ENCODE measurements at places on chromosomes 5 and 9.
A peak's percentile ranks its signal among the peaks of the same experiment; 100 is the strongest.

- DNase-seq: no peak
These were observed 71.8 kb upstream of the TAF11L2 start for GRCh38 chr5:17426104-17426749.

DNA sequence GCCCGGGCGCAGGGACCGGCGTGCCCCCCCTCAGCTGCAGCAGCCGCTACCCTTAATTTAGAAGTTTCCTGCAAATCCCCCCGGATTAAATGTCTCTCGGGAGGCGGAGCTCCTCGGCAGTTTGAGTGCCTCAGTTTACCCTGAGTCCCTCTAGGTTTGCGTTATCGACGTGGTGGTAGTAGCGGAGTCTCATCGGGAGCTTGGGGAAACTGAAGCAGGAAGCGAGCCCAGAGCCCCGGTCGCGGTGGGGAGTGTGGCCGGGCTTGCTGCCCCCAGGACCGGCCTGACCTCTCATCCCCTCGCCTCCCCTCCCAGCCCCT is 529 bp upstream of the TPM2 start:
- DNase-seq: no peak

DNA sequence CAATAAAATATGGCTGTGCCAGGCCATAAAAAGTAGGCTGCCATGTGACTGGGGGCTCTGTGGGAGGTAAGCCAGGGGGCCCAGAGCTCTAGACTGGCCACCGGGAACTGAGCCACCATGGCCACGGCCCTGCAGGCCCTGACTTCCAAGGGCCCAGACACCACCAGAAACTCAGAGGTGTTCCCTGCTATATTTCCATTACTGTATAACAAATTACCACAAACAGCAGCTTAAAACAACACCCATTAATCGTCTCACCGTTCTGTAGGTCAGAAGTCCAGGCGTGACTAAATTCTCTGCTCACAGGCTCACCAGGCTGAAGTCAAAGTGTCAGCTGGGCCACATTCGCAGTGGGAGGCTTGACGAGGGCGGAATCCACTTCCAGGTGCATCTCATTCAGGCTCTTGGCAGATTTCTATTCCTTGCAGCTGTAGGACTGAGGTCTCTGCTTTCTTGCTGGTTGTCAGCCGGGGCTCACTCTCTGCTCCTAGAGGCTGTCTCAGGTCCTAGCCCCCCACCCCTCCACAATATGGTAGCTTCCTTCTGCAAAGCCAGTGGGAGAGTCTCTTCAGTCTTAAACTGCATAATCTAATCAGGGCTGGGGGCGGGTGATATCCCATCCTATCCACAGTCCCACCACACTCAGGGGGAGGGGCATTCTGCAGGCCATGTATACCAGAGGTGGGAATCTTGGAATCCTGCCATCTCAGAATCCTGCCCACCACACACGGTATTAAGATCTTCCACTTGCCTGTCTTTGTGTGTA is 125.4 kb downstream of the C5orf15 start:
- DNase-seq: no peak

DNA sequence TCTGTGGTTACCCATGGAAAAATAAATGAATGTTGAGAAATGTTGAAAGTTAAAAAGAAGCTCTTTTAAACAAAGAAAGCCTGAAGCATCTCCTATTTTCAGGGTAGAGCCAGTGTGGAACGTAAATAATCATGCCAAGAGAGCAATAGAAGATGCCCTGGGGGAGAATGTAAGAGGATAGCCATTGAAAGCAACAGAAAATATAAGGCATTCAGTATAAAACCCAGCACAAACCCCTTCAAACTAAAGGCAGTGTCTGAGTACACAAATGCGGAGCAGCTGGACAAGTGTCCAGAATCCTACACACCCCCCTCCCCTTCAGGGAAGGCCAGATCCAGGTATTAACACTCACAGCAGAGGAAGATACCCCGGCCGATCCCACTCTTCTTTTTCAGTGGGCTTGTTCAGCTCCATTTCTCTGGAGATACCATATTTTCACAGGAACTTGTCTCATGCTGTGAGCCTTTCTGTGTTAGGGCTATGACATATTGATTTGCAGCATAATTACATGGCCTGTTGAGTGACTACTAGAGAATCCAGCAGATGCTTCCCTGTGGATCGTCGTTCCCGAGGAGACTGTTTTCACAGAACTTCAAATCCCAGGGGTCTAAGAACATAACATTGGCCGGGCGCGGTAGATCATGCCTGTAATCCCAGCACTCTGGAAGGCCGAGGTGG is 101.2 kb downstream of the PLK2 start:
- no peak for DNase-seq

GRCh38 chr9:21255538-21256212 is 15.9 kb upstream of the IFNA14 start:
- no peak for DNase-seq

DNA sequence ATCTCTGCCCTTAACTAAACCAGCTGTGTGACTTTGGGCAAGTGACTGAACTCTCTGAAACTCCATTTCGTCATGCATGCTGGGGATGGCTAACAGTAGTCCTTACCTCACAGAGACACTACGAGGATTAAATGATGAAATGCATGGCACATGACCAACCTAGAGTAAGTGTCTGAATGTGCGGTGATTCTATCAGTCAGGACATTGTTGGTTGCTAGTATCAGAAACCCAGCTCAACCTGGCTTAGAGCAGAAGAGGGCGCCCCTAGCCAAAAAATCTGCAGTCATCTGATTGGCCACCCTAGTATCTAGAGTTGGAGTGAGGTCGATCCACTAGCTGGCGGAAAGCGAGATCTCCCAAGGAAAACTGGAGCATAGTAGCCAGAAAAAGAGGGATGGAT is 25.2 kb downstream of the NEURL1B start:
- DNase-seq: no peak

DNA sequence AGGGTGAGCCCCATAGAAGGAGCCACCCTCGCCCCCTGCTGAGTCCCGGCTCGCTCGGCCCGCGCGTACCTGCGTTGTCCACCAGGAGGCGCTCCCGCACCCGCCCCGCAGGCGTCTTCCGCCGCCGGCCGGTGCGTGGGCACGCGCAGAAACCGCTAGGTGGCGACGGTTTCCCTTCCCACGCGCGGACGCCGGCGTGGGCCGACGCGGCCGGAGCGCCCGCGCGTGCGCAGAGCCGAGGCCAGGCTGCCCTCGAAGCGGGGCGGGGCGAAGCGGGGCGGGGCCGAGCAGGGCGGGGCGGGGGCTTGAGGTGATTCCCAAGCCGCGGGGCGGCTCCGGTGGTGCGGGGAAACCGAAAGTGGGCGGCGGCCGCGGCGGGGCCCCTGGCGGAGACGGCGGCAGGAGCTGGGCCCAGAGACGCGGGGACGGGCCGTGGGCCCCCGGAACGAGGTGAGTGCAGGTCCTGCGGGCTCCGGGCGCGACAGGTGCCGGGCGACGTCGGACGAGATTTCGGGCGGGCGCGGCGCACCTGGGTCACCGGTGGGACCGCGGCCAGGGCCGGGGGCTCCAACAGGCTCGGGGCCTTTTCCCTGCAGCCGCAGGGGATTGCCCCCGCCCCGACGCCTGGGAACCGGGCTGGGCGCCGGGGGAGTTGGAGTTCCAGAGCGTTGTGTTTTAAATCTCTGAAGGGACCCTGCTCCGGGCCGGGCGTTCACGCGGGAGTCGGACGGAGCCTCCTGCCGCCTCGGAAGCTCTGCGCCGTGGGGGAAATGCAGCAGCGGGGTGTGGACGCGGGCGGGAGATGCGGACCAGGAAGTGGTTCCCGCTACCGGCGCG is at the start of gene TDRD7:
TSS of gene TDRD7 (plus strand) at position 308 of the 837 bp plus-strand sequence. CDS start 16,370 bp downstream, outside the sequence.
- peak; percentile 56 for DNase-seq

DNA sequence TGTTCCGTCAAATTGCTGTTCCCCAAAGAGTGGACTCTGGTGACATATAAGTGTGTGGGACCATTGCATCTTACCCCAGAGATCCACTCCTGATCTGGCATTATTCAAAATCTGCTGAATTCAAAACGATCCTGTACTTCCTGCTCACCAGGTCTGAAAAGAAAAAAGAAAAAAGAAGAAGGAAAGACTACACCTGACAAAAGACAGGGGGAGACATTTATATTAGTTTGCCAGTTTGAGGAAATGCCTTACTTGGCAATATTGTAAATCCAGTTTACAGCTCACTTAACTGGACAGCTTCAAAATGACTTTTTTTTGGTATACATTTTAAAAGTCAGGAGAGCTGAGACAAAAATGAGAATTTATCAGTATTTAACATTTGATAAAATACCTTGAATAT is 15.0 kb upstream of the GRHPR start:
- no peak for DNase-seq

GRCh38 chr9:76379494-76379893 is 14.7 kb downstream of the RFK start:
- no peak for DNase-seq

DNA sequence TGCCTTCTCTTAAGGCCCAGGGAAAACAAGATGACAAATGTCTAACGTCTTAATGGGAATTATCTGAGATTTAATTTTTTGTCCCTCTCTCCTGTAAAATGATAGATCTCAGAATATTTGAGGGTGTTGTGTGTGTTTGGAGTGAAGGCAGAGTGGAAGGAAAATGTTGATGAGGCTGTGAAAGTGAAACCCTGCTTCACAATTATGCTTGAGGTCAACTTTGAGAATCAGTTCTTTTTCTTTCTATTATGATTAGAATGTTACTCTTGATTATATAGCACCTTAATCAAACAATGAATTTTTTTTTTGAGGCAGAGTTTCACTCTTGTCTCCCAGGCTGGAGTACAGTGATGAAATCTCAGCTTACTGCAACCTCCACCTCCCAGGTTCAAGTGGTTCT is 5.5 kb upstream of the LOX start:
- DNase-seq: no peak
